ENCODE measurements at places on chromosomes 11 and 22.

DNA sequence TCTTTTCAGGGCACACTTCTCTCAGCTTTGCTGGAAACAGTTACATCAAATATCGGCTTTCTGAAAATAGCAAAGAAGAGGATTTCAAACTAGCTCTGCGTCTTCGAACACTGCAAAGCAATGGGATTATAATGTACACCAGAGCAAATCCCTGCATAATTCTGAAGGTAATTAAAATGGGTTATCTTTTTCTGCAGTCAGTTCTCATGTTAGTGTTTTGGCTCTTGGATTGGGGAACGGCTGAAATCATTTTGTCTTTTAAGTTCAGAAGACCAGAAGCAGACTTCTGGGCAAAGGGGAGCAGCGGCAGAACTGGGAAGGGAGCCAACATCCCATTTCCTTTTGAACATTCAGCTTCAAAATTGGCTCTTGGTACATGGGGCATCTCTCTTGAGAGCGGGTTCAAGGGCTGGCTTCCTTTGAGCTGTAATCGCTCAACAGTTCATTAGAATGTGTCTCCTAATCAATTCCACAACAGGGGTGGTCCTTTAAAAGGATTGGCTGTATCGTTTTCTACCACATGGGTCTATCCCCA is 110.2 kb upstream of the MTNR1B start:
- DNase-seq, result no peak

DNA sequence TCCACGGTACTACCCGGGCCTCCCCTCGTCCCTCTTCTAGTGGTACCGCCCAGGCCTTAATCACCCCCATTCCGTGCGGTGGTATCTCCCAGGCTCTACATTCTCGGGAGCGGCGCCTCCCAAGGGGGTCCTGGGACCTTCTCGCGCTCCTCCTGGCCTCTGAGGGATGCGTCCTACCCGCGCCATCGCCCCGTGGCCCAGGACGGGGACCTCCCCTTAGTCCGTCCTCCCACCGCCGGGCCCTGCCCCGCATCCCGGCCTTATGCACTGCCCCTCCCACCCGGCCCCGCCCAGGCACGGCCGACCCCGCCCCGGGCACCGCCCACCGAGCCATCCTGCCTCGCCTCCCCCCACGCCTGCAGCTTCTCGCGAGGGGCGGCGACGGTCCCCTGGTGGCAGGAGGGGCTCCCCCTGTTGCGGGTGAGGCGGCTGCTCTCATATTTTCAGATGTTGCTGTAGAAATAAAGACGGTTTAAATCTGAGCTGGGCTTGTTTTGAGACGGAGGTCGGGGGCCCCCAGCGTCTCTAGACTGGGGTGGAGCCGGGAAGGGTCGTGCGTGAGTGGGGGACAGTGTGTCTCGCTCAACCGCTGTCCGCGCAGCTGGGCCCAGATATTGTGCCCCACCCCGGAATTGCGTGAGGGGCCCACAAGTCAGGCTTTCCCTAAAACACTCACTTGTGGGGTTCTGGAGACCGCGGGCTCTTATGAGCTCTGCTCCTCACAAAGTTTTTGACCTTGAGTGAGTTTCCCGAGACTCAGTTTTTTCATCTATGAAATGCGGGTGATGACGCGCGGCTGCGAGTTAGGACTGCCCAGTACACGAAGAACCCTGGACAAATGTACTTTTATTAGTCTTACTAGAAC is 828 bp upstream of the RAB1B start:
- peak; percentile 73 for DNase-seq

- DNase-seq, result no peak
These were observed 25.5 kb downstream of the CHORDC1 start for GRCh38 chr11:90197377-90197776.

DNA sequence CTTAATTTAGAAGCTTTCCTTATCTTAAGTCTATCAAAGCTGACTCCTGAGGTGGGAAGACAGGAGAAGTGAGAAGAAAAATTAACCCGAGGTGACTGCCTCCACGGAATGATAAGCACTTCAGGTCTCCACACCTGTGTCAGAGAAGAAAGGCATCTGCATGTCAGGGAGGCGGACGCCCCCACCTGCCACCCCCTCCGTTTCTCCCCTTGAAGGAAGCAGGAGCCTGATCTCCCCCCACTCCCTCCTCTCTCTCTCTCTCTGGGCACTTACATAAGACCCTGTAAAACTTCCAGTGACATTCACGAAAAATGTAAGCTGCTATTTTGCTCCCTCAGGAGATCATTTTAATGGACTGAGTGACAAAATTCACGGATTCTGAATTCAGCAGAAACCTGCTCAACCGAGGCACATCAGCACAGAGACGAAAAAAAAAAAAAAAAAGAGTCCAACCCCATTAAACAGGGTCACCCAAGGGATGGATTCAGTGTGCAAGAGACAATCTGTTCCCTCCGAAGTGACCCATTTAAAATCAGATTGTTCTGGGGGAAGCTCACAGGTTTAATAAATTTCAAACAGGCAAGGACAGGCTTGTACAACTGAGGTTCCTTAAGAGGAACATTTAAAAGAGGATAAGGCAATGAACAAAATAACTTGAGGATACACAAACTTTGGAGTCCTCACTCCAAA is 1.5 kb downstream of the LARGE1 start:
- no peak for DNase-seq

DNA sequence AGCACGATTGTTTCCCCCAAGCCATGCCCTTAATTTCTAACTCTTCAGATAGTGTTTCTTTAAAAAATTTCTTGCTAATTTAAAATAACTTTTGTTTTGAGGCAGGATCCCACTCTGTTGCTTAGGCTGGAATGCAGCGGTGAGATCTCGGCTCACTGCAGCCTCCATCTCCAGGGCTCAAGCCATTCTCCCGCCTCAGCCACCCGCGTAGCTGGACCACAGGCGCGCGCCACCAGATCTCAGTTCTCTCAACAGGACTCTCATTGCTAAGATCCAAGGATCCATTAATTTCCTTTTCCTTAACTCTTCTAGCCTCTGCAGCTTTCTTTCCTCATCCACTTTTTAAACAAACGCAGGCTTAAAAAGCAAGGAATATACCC is 327 bp upstream of the MED17 start:
- no peak for DNase-seq

DNA sequence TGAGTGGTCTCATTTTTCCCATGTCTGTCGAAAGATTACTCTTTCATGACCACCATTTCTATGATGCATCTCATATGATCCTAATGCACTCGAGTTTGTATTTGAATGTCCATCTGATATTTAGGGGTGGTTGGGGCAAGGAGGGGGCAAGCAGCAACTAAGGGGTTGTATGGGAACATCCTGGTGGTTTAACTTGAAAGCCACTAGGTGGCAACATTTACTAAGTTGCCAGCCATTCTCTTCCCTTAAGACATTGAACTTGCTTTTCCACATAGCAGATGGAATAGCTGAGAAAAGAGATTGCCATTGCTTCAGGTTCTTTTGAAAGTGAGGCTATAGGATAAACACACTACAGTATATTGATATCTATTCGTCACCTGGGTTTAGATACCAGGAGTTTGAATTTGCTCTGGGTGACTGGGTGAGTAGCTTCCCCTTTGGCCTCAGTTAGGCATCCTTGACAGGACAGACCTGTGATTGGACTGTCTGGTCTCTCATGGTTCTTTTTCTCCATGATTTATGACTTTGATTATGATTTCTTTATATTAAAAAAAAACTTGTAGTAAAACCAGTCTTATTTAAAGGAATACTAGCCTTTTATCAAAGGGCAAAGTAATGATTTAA is 32.4 kb downstream of the NF2 start:
- no peak for DNase-seq

DNA sequence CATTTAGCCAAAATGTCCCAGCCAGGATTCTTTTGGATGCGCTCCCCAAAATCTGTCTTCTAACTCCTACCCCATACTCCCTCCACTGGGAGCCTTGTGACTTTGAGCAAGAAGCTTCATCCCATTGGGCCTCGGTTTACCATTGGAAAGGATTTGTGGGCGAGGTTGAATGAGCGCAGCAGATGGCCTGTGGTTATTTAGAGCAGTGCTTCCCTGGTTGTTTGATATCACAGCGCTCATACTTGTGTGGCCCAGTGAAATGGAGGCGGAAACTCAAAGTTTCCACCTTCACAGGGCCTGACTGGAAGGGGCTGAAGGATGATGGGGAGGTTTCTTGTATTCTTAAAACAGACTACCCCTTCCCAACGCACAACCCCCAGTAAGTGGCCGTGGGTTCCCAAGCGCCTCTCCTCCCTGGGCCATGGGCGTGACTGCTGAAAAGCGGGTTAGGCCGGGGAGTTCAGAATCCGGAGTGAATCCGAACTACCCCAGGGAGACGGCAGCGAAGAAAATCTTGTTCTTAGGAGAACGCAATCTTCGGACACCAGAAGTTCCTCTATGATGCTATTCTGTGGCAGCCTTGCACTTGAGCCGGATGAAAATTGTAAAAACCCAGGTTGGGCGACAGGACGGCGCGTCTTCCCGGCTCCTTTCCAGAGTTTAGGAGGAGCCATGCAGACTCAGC is 1.2 kb upstream of the ATF4 start:
- DNase-seq, result no peak

DNA sequence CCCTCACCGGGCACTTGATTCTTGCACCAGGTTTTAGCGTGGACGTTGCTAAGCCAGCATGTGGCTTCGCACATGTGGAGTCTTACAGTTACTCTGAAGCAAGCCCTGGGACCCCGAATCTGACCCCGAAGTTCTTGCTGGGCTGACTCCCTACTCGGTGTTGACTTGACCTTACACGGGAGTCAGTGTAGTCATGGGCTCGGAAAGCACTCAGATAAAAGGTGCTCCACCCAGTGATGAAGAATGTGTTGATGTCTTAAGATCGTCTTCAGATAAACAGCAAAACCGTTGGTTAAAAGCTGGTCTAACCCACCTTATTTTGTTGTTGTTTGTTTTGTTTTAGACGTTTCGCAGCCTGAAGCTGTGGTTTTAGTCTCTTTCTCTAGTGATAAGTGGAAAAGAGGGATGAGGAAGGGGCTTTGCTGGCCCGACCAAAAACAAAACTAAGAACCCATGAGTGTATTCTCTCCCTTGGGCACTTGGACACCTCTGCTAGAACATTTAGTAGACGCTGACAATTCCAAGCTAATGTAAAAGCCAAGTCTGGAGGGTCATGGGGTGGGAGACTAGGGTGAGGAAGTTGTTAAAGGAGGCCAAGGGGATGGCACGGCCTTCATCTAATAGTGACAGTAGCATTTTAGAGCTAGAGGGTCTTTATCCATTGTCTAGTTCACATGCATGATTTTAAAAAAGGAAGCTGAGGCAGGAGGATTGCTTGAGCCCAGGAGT is 69.9 kb downstream of the BCR start:
- no peak for DNase-seq

DNA sequence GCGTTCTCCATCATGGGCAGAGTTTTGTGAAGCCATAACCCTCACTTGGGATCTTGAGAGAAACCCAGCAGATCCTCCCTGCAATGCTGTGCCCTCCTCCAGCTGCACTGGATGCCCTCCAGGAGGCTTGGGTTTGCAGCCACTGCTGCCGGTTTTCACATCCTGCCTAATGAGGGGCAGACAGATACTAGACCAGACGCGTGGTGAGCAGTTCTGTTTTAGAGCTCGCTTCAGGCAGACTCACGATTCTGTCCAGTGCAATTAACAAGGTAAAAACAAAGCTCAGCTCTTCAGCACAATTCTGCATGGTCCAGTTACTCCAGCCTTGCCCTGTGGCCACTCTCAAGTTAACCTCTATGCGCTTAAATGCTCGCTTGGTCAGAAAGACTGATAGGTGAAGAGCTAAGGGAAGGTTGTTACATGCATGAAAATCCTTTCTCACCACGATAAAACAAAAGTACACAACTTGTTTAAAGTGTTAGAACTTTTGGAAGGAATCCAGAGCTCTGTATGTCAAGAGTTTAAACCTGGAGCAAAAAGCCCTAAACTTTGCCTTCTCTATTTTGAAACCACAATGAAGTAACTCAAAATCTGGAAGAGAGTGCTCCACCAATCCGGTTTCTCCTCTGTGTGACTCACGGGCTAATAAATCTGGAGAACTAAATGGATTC is 292.3 kb upstream of the FAT3 start:
- DNase-seq, result no peak

DNA sequence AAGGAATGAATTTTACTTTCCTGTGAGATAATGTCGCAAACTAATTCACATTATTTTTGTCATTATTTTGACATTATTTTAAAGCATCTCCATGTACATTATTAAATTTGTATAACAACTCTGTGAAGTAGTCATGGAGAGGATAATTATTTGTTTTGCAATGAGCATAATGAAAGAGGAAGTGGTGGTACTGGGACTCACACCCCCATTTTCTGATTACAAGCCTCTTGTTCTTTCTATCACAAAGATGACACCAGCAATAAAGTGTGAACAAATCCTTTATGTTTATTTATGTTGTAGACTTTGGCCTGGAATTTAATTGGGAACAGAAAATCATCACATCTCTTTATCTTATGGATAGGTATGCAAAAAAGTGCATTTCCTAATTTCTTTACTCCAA is 522.6 kb downstream of the TMEM135 start:
- no peak for DNase-seq

DNA sequence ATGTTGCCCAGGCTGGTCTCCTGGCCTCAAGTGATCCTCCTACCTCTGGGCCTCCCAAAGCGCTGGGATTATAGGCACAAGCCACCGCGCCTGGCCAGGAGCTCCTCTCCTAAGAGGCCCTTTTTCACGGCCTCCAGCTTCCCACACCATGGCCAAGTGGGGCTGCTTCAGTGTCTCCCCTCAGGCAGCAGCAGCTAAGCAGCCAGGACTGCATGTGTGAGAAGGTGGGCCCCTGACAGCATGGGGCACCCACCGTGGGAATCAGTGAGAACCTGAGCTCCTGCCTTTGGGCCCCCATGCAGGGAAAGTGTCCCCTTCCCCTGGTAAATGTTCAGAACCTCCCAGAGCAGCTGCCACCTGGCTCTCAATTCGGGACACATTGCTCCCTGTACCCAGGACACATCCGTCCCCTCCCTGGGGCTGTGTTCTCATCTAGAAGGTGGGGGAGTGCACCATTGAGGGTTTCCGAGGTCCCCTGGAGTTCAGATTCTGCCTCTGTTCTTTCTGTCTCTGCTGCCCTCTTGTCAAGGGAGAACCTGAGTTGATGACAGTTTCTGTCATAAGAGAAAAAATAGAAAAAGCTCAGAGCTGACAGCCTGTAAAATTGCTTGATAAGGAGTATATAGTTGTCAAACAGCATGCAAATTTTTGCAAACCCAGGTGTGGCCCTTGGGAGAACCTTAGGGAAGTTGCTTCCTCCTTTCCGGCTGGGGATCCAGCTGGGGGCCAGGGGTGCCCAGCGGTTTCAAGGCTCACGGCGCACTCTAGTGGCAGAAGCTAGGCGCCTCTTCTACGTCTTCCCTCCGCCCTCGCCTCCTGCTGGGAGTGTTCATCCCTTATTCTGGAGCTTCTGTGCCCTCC is 29.7 kb downstream of the FAM83F start:
- peak; percentile 63 for DNase-seq

GRCh38 chr22:37538590-37539357 is 19.6 kb upstream of the CARD10 start:
- DNase-seq, result peak; percentile 82

GRCh38 chr11:62610403-62610802 is 2.2 kb downstream of the EML3 start:
- no peak for DNase-seq

- no peak for DNase-seq
These were observed 2.6 kb upstream of the ATG2A start for GRCh38 chr11:64919627-64920026.
